IPS-NIHi11 (cell line): ENCODE measurements at places on chromosomes 13 and 19.

DNA sequence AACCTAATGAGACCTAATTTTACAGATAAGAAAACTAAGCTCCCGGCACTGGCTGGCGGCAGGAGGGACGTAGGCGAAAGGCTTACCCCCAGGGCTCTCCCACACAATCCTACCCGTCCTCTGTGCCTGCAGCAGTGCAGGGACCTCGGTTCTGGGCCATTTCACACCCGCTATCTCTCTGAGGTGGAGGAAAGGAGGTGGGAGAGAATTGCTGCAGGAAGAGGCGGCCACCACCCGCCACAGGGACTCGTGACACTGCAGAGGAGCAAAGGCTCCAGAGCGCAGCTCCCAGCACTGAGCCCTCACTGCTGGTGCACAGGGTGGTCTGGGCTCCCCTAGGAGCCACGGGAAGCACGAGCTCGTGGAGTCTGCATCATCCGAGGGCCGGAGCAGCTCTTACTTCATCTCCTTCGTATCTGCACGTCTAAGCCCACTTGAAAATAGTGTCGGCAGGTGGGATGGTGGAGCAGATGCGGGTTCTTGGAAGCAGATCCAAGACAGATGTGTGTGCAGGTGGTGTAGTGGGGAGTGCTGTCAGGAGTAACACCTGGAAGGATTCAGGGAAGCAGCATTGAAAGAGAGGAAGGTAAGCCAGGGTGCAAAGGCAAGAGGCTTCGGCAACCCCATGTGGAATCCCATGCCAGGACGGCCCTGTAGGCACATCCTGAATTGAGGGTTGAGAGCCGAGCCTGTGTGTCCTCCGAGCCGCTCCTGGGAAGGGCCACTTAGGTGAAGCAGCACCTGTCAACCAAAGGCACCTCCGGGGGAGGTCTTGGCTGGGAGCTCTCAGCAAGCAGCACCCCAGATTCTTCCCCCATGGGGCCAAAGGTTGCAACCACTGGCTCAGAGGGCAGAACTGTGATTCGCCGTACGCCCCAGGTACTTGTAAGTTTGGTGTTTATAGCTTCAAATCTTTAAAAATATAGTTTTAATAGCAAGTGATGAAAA, 115.8 kb upstream of the SPACA7 start:
- DNase-seq = no peak

DNA sequence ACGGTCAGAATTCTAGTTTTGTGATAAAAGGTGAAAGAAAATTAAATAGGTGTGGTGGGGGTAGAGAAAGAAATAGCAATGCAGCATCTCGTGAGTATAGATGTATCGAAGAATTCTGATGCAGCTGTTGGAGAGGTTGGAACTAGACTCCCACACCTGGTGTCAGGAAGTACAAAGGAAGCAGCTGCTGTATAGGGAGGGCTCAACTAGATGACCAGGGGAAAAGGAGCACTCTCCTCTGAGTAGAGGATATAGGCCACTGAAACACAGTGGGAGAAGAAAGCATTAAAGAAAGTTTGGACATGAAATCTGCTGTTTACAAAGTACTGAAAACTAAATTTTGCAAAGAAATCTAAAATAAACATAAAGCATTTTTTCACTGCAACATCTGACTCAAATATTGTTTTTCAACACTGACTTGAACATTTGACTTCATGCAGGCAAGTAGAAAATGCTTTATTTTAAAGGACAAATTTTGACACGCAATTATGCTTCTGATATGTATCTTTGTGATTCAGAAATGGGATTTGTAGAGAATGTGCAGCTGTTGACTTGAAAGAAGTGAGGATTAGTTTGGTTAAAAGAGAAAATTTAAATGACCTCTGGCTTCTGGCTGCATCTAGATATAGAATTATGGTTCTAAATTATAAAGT, 82.2 kb downstream of the MIPEP start:
- DNase-seq = no peak

- no peak for DNase-seq
Measured at GRCh38 chr13:76730220-76730619, 156.0 kb downstream of the KCTD12 start.

- DNase-seq = no peak
Measured at GRCh38 chr13:114089341-114089740, 43.1 kb downstream of the RASA3 start.

- peak; percentile 85 for DNase-seq
Measured at GRCh38 chr19:47296036-47296435, 13.6 kb upstream of the C5AR1 start.

GRCh38 chr13:40940841-40941240, 78.3 kb downstream of the ELF1 start:
- no peak for DNase-seq

DNA sequence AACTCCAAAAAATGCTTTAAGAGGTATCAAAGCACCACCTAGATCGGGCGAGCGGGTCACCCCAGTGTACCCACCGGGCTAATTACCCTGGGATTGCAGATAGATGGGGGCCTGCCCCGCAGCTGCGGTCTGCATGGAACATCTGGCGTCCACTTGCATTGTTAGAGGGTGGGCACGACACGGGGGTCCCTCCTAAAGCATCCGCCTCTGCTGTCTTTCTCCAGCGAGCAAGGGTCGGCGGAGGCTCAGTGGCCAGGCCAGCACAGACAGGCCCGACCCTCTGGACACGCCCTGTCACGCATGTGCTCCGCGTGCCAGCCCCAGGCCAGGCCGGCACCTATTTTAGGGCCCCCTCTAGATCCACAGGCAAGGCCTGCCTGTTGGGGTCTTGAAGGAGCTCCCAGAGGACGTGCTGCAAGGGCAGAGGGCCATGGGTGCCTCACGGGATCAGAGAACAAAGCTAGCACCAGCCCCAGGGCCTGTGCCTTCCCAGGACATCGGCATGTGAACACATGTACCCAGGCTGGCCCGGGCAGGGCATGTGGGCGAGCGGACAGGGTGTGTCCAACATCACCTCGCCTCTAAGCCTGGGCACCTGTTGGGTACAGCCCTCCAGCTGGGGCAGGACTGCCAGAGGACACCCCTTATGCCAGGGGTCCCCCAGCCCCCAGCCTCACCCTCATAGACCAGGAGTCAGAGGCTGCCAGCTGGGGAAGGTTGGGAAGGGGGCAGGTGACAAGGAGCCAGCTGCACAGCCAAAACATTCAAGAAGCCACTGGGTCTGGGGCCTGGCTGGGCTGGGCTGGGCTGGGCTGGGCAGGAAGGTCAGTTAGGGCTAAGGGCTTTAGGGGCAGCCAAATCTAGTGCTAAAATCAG, 35.6 kb upstream of the NANOS3 start:
- no peak for DNase-seq

DNA sequence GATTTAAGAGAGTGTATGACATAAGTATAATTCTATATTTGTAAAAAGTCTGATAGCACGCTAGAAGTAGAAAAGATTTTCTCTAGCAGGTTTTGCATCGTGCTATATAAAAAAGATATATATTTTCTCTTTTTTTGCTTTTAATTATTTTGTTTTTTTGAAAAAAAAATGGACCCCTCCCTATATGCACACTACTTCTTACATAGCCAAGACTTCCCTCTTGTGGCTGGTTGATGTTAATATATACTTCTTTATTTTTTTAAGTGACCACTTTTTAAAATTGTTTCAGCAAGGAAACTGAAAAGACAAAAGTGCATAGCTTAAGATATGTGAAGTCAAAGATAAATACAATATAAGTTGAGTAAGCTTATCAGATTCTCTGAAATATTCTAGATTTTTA, 1202.8 kb downstream of the DIAPH3 start:
- no peak for DNase-seq

DNA sequence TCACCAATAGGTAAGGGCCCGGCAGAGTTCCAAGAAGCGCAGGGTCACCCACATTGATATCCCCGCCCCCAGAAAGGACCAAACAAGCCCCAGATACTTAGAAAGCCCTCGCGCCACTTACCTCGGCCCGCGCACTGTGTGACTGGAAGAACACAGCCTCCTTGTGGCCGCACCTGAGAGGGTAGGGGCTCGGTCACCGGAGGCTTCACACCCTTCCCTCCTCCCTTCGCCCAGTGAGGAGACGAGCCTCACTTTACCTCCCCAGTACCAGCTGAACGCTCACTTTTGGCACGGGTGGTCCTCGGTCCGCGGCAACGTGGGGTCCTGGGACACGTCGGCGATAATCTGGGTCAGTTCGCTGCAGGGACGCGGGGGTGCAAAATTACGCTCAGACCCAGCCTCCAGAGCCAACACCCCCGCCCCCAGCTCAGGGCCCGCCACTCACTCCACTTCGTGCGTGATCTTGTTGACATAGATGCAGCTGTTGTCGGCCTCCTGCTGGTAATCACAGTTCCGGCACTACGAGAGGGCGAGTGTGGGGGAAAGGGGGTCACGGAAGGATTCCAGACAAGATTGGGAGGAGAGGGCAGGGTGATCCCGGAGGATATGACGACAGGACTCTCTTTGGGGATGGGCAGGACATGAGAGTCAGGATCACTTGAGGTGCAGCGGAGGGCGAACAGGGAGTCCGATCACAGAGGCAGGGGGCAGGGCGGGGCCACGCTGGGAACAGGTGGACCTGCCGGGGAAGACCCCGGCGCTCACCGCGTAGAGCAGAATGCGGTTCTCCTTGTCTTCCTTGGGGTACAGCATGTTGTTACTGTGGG, 568 bp downstream of the POLR2I start:
- no peak for DNase-seq

DNA sequence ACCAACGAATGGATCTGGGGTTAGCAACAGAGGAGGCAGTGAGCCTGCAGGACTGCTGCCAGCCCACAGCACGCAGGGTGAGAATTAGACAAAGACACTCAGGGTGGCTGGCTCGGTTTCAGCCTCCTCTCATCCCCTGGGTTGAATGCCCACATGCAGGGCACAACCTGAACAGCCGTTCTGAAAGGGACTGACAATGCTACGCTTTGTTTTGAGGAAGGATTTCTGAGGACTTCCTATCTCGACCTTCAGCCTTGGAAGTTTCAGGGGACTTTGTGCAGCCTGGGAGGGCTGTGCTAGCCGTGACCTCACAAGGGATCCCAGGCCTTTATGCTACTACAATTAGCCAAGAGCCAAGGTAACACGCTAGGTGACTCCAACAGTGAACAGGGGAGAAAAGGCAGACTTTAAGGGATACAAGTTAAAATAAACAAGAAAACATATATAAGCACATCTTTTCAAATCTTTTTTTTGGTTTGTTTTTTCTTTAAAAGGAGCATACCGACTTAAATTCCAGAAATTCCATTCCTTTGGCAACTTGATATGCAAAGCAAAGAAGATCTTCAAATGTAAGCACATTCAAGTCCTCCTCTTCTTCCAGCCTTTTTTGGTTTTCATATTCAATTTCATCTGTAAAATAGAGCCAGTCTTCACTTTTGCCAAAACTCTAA, 34.5 kb upstream of the URAD start:
- DNase-seq = peak; percentile 31

GRCh38 chr19:48444129-48444935, 1.5 kb upstream of the GRWD1 start:
- no peak for DNase-seq

GRCh38 chr13:26698392-26699196, 62.0 kb downstream of the GPR12 start:
- peak; percentile 87 for DNase-seq

DNA sequence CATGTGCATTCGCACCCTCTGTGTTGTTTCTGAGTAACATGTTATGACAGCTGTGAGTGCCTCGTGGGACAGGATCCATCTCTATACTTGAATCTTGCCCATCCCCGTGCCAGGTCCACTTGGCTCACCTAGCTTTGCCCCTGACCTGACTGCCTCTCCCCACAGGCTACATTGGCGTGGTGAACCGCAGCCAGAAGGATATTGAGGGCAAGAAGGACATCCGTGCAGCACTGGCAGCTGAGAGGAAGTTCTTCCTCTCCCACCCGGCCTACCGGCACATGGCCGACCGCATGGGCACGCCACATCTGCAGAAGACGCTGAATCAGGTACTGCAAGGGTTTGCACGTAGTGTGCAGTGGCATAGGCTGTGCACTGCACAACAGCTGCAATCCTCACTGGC, 53.2 kb downstream of the TMED1 start:
- no peak for DNase-seq

- DNase-seq = no peak
Measured at GRCh38 chr19:33191501-33191900, 2.6 kb upstream of the LRP3 start.

- DNase-seq = no peak
Measured at GRCh38 chr13:102863590-102863989, 17.8 kb downstream of the ERCC5 start.

- no peak for DNase-seq
Measured at GRCh38 chr13:112746044-112746443, 56.2 kb downstream of the ATP11A start.

DNA sequence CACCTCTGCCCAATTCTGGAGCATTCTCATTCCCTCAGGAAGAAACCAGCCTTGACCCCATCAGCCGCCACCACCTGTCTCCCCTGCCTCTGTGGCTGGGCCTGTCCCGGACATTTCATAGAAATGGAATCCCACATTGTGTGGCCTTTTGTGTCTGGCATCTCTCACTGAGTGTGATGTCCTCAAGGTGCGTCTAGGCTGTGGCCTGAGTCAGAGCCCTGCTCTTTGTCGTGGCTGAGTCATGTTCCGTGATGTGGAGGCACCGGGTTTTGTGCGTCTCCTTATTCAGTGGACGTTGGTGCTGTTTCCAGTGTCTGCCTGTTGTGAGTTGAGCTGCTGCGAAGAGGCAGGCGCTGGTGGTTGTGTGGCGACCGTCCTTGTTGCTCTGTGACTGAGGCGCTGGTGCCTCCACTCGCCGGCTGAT, 3.5 kb downstream of the FZR1 start:
- DNase-seq = no peak

DNA sequence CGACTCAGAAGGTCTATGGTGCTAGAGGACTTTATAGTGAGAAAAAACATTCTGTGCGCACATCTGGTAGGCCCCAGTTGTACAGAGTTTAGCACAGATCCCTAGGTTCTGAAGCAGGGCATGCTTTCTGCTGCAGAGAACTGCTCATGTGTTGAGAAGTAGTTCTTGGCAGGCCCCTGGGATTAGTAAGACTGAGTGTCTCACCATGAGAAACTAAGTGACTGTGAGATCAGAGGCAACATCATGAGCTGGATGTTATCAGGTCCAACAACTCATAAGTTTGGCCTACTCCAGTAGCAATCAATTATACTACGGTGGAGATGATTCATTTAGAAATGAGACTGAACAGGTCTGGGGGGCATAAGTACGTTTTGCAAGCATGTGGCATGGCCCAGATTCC, 507.4 kb upstream of the KLF12 start:
- no peak for DNase-seq

DNA sequence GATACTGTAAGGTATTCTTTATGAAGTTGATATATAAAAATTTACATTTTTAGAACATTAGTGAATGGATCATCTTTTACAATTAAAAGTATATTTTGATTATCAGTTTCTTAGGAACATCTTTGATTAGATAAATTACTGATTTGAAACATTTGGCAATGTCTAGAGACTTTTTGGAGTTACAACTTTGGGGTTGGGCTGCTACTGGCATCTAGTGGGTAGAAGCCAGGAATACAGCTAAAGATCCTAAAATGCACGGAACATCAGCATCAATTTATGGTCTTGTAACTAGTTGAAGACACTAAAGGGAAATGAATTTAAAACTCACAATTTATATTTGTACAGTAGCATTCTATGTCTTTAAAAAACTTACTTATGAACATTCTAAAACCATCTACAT, 19.9 kb downstream of the POMP start:
- DNase-seq = no peak

GRCh38 chr13:37175996-37176395, 70.5 kb upstream of the CSNK1A1L start:
- DNase-seq = no peak

GRCh38 chr19:18418483-18419194, 559 bp upstream of the SSBP4 start:
- no peak for DNase-seq

- no peak for DNase-seq
Measured at GRCh38 chr19:49875857-49876421, 1.2 kb downstream of the AKT1S1 start.

- no peak for DNase-seq
Measured at GRCh38 chr13:78306519-78307206, 296.7 kb downstream of the POU4F1 start.
